Mucosa of gallbladder (tissue), 1 donor: ENCODE measurements at places on chromosomes 5 and 9. TPM values are rescaled to one million over a fixed set of nuclear protein-coding genes. Genes with fewer than 3 reads are reported as not detected.

Gene CIZ1
- total RNA-seq, result 109 TPM

- no peak for DNase-seq
Observed at GRCh38 chr9:113886466-113886865, 10.4 kb downstream of the ZNF618 start.

DNA sequence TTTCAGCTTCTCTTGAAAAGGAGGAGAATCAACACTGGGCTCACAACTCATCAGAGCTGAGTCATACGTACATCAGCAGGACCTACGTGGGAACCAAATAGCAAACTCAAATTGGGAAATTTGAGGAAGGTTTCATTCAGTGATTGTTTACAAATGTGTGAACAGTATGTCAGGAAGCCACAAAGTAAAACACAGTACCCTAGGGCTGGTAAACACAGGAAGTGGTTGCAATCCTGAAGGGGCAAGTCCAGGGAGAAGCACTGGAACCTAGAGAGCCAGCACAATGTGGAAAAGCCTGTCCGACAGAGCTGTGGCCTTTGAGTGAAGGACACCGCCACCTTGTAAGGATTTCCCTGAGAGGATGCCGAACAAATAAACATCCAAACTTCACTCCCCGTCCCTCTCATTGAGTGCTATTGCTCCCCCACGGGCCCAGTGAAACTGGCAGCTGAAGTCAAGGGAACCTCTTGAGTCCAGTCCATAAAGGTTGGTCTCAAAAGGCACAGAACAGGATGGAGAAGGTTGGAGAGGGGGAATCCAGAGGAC is 26.7 kb upstream of the RICTOR start:
- no peak for DNase-seq

Gene DNAJC21
- total RNA-seq, result 47.0 TPM

- DNase-seq, result no peak
Observed at GRCh38 chr5:157059093-157059539, at the start of gene HAVCR1. TSS of gene HAVCR1 (minus strand) at chr5:157059116. CDS start at chr5:157057943, 1,173 bp downstream.

Gene POLR3G
- 1.2 TPM for total RNA-seq

DNA sequence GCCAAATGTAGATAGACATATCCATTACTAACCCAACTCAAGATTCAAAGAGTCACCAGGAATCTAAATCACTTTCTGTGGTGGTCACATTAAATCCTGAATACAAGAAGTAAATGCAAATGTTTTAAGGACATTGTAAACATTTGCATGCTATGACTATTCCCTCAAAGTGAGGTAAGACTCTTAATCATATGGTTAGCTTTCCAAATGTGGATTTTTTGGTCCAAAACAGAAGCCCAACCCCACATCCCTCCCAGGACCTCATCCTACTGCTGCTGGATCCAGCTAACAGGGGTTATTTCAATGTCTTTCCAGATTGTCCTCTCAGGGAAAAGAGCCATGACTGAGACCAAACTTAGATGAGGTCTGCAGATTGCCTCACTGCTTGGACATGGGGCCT is 228.1 kb upstream of the PANK3 start:
- no peak for DNase-seq

Gene AQP7
- 15.0 TPM for total RNA-seq

DNA sequence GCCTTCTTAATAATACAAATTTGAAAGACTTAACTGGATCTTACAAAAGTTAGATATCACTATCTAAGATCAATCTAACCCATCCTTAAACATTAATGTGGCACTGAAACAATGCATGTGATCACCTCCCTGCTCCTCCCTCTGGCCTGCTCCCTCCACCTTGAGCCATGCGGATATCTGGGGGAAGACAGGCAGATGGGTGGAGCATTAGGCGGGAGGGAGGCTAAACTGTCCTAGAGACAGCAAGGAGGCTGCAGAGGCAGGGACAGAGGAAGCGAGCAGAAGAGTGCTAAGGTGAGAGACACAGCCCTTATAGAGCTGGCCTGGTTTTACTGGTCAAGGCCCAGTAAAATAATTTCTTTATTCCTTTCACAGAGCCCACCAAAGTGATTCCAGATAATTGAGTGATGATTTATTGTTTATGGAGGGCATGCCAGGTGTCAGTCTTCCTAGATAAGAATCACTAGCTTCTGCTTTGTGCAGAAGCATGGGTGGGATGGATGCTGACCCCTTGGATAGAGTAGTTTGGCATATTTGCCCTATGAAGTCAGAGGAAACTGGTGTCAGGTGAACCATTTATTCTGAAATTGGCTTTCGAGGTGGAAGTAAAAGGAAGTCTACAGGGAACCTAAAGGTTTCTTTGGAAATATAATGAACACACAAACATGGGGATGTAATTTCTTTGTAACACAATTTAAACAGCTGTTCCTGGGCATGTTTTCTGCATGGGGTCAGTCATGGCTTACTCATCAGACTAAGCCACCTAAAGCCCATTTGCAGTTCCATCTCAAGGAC is 188.3 kb downstream of the GNAQ start:
- no peak for DNase-seq

DNA sequence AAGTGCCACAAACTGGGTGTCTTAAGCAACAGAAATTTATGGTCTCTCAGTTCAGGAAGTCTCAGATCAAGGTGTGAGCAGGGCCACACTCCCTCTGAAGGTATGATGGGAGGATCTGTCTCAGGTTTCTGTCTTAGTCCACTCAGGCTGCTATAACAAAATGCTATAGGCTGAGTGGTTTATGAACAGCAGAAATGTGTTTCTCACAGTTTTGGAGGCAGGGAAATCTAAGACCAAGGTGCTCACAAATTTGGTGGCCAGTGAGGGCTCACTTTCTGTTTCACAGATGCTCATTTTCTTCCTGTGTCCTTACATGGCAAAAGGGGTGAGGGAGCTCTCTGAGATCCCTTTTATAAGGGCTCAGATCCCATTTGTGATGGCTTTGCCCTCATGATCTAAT is 281.4 kb downstream of the CWC27 start:
- no peak for DNase-seq

- no peak for DNase-seq
Observed at GRCh38 chr9:89684912-89685636, 80.3 kb downstream of the GADD45G start.

Gene DCTN4
- total RNA-seq, result 69.4 TPM

DNA sequence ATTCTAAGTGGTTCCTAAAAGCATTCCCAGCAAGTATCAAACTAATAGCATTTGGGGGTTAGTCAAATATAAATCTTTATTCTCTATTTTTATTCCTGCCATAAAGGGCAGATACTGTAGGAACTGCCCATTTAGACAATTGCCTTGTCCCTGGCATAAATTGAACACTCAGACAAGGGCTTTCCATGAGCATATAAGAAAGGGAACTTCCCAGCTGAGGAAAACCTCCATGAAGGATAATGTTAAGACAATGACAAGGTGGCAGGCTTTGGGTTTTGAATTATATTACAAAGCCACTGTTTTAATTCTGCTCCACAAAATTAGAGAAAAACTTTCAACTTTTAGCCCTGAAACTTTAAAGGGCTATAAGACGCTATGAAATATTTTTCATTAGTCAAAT is 81.3 kb downstream of the ST8SIA4 start:
- no peak for DNase-seq

DNA sequence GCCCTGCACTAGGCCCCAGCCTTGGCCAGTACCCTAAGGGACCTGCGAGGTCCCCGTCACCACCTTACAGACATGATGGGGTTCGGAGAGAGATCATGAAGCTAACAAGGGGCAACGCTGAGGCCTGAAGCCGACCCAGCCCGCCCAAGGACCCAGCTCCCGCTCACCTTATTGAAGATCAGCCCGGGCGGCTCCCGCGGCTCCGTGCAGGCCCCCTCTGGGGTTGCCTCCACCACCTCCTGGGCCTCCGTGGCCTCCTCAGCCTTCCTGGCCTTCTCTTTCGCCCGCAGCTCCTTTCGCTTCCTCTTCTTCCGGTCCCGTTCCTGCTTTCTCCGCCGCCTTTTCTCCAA is 3.6 kb downstream of the SURF6 start:
- DNase-seq, result no peak

- DNase-seq, result no peak
Observed at GRCh38 chr5:71974165-71974564, 133.1 kb upstream of the MAP1B start.

Gene TAF1L
- total RNA-seq, result 0.03 TPM

Gene REEP2
- total RNA-seq, result 7.6 TPM

DNA sequence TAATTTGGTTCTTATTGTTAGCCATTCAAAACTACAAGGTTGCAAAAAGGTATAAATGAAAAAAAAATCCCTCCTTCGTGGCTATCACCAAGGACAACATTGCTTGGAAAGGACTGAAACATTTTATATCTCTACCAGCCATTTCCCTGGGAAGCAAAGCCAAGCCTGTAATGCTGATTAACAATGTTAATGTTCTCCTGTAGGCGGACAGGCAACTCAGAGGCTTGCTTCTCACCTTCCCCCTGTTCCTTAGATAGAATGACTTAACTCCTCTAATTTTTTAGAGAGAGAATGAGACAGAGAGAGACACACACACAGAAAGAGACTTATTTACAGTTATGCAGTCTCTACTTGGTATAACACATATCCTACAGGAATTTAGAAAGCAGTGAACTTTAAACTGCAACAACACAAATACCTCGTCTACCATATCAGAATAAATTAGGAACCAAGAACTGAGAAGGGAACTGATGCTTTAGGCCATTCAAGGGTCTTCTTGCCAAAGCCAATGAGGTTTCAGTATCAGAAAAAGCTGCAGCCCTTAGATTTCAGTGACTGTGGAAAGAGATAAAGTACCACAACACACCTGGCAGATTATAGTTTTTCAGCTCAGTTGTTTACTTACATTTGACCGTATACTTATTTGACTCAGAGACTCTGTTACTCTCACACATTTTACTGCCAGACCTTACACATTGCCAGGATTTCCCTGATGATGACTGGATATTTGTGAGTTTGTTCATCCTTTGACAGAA is 20.9 kb upstream of the MAN2A1 start:
- DNase-seq, result no peak

Gene ENTREP1
- total RNA-seq, result 10.1 TPM

Gene FABP6
- not detected for total RNA-seq

DNA sequence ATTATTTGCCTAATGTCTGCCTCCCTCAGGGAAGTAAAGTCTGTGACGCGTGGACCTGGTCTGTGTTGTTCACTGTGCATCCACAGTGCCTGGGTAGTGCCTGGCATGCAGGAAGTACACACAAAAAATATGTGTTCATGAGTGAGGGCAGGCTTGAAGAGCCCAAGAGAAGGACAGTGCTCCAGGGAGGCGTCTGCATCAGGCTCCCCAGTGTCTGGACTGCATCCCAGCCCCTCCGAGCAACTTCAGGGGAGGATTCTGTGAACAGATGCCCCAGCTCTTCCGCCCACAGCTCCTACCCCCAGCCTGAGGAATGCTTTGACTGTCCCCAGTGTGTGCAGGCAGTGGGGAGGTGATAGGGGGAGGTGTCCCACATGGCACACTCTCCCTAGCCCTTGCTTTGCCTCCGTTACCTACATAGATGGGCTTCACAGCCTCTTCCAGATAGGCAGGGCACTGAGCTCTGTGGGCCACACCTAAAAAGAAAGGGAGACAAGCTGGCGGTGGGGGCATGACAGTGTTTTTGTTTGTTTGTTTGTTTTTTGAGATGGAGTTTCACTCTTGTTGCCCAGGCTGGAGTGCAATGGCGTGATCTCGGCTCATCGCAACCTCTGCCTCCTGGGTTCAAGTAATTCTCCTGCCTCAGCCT is 25.4 kb downstream of the IRF1 start:
- DNase-seq, result no peak

- DNase-seq, result no peak
Observed at GRCh38 chr5:60148366-60148765, 254.8 kb upstream of the PDE4D start.

DNA sequence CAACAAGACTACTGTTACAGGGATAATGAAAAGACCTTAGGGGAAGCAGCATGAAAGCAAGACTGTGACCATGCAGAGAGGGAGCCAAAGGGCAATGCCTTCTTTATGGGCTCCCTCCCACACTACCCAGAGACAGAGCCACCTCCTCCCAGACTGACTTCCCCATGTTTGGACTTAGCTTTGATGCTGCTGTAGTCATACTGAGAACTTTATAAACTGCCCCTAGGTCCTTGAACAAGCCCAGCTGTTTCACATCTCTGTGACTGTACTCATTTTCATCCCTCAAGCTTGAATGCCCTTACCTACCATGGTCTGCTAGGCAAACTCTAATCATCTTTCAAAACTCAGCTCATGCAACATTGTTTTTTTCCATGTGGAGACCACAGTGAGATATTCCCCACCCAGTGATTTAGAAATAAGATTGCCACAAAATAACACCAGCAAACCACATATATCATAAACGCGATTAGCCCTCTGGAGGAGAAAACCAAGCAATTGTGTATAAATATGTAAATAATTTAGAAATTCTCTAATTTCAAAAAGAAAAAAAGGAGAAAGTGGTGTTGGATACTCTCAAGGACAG is 23.4 kb upstream of the FAM169A start:
- no peak for DNase-seq

DNA sequence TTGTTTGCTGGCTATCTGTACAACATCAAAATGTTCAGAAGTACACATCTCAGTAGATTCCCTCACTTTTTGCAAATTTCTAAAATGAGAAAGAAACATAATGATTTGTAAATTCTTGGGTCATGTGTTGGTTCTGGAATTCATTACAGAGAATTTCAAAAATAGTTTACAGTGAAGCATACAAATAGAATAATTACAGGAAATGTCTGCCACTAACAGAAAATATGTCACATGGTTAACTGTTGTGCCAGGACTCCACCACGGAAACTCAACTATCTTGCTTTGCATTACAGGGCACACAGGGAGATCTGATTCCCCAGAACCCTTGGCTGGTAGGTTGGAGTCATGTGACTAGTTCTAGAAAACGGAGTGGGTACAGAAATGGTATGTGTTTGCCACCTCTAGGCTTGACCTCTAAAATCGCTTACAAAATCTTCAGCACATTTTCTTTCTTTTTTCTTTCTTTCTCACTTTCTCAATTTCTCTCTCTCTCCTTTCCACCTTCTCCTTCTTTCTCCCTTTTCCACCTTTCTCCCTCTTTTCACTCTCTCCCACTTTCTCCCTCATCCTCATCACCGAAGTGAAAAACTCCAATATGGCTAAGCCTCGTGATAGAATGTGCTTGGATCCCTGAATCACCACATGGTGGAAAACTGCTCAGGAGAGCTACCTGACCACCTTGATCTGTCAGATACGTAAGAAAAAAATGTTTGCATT is 32.4 kb downstream of the RASEF start:
- DNase-seq, result no peak

- no peak for DNase-seq
Observed at GRCh38 chr5:112388739-112389138, 30.3 kb downstream of the EPB41L4A start.

DNA sequence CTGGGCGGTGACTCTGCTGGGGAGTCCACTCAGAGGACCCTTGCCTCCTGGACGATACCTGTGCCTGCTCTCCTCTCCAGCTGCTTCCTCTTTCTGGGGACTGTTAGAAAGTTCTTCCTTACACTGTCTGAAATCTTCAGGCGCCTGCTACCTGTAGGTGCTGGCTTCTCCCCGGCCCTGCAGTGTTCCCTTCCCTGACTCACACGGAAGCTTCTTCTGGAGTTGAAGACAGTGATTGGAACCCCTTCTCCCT is 562 bp downstream of the GSN start:
- DNase-seq, result no peak

Gene FBXL17
- 22.7 TPM for total RNA-seq

Gene PDLIM4
- 20.7 TPM for total RNA-seq
